Cardiac septum (tissue), 1 donor: ENCODE measurements at places on chromosomes 2 and 18. TPM values are rescaled to one million over a fixed set of nuclear protein-coding genes. Genes with fewer than 3 reads are reported as not detected.
A peak's percentile ranks its signal among the peaks of the same experiment; 100 is the strongest.

IL1RL1 gene
- total RNA-seq: 1.1 TPM

PRSS56 gene
- not detected for total RNA-seq

LCT gene
- not detected for total RNA-seq

APCDD1 gene
- total RNA-seq: 9.9 TPM

CCBE1 gene
- total RNA-seq: 0.05 TPM

SLC4A5 gene
- 3.6 TPM for total RNA-seq

- DNase-seq: no peak
Observed at GRCh38 chr2:148483665-148484064, 160.9 kb upstream of the EPC2 start.

GRCh38 chr2:201344663-201345366 is 12.3 kb downstream of the FLACC1 start:
- no peak for DNase-seq

DNA sequence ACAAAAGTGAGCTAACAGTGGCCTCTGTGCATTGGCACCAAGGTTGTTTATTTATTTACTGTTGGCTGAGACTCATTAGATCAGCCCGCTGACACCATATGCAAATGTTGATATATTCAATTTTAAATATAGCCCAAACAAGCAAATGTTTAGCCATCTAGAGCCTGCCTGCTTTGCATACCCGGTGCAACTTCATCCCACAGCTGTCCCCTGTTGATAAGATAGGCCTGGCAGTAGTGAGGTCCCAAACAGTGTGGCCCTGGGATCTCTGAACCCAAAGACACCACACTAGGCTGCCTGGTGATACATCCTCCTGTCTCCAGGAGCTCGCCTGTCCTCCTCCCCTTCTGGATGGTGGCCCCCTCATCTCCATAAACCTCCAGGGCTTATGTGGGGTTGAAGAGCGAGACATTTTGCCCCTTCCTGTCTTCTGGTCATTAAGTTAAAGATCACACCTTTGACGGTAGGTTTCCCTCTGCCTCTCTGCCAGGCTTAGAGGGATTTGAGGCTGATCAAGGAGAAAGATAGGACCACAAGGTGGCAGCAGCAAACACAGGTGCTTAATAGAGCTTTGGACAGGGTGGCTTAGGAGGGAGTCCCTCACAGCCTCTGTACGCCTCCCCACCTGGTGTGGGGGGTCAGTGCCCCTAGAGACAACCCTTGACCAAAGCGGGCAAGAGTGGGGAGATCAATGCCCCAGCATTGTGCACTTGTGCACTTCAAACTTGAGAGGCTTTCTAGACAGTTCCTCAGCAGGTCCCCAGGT is 23.7 kb upstream of the MYO5B start:
- DNase-seq: no peak

- DNase-seq: no peak
Observed at GRCh38 chr2:133138693-133139092, 429.6 kb downstream of the NCKAP5 start.

GRCh38 chr2:127039387-127040031 is 67.4 kb downstream of the BIN1 start:
- peak; percentile 64 for DNase-seq

GRCh38 chr2:85737481-85737880 is 16.3 kb upstream of the ATOH8 start:
- DNase-seq: peak; percentile 79

GRCh38 chr2:241051578-241052487 is 50.3 kb downstream of the MTERF4 start:
- DNase-seq: peak; percentile 36

- DNase-seq: no peak
Observed at GRCh38 chr18:74617486-74617885, 19.8 kb downstream of the ZNF407 start.

DNA sequence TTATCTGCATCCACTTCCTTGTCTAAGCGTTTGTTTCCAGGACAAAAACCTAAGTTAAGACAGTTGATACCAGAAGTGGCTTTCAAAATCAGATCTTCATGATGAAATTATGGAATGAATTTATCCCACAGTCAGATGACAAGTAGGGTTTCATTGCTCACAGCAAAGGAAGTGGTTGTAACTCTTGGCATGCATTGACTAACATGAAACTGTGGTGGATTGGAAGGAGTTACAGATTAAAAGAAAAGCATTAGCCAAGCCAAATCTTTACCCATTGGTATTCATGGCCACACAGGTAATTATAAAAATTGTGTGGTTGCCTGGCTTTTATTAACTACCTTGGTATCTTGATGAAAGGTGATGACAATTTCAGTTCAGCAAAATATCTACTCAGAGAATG is 438.0 kb upstream of the NXPH2 start:
- DNase-seq: no peak

- DNase-seq: no peak
Observed at GRCh38 chr2:119888680-119889079, 124.2 kb upstream of the EPB41L5 start.

- DNase-seq: no peak
Observed at GRCh38 chr2:159595410-159596046, 20.8 kb downstream of the BAZ2B start.

DNA sequence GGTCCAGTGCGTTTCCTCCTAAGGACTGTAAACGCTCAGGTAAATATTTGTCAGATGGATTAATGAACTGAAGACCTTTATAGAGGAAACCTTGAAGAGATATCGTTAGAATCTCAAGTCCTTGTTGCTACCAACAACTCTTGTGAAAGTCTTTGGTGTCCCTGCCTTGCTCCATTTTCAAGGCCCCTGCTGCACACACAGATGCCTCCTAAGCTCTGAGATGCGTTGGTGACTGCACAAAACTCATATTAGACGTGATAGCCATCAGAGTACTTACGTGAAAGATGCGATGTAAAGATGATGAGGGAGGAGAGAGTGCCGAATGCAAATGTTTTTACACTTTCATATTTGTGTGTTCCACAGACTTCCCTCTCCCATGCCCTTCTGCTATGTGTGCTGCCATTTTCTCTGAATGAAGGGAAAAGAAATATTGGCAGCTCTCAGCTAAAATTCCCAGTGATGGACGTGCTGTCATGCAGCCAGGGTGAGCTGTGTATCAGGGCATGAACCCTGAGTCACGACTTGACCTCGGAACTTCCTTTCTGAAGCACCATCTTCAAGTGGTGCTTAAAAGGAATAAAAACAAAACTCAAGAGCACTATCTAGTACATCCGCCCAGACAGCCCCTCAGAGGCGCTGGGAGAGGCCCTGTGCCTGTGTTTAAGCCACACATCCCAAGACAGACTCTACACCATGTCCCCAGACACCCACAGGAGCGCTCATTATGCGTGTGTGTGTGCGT is 117.4 kb downstream of the FAM210A start:
- DNase-seq: no peak

- no peak for DNase-seq
Observed at GRCh38 chr18:25985707-25986394, 104.6 kb downstream of the SS18 start.

GRCh38 chr2:141498561-141498960 is 632.3 kb downstream of the LRP1B start:
- DNase-seq: no peak

DNA sequence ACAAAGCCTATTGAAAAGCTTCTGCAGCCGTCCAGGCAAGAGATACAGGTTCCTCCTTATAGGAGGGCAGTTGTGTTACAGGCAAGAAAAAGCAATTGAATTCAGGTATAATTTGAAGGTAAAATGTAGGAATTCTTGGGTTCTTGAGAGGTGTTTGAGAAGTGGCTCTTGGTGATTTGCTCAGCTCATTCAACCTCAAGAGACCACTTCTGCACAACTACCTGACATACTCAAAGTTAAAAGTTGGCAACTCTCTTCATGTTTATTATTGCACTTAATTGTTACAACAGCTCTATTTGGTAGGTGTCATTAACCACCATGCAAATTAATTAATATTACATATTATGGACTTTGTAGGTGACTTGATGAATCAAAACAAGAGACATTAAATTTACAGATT is 753.2 kb downstream of the ADCYAP1 start:
- DNase-seq: no peak
